ENCODE measurements at places on chromosomes 7 and 10. TPM values are rescaled to one million over a fixed set of nuclear protein-coding genes. Genes with fewer than 3 reads are reported as not detected.

Gene HOXA5
- total RNA-seq: 0.35 TPM

Gene KIF11
- 1.9 TPM for total RNA-seq

GRCh38 chr10:30868611-30869010, 163.1 kb downstream of the ZNF438 start:
- DNase-seq: no peak

GRCh38 chr10:71383972-71384687, 12.6 kb upstream of the CDH23 start:
- DNase-seq: no peak

DNA sequence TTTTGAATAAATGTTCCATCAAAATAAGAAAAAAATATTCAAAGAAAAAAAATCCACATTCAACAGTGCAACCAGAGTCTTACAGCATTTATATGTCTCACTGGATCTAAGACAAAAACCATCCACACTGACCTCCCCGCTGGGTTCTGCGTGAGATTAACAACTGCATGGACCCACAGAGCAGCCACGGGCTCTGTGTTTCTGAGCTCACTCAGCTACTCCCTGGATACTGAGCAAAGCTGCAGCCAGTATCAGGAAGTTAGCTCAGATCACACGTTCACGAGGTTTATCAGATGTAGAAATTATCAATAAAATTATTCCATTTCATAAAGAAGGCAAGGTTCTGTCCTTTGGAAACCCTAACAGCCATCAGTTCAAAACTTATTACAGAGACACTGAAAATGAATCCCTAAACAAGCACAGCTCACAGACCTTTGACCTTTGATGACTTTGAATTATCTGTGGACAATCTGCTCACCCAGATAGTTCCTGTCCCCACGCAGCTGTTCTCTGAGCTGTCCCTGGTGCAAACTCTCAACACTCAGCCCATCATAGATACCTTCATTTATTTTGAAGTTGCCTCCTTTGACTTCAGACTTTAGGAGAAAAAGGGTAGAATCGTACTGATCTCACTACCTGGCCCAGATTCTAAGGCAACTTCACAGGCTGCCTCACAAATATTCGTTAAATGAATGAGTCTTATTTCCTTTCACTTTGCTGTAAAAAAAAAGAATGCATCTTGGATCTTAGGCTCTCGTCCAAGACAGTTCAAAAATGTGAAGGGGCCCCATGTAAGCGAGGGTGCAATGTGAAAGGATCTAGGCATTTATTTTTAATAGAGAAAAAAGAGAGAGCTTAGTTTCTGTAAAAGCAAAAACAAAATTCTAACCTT, 67.7 kb upstream of the SVIL start:
- DNase-seq: no peak

- no peak for DNase-seq
Measured at GRCh38 chr7:126953461-126953860, 299.3 kb downstream of the GRM8 start.

DNA sequence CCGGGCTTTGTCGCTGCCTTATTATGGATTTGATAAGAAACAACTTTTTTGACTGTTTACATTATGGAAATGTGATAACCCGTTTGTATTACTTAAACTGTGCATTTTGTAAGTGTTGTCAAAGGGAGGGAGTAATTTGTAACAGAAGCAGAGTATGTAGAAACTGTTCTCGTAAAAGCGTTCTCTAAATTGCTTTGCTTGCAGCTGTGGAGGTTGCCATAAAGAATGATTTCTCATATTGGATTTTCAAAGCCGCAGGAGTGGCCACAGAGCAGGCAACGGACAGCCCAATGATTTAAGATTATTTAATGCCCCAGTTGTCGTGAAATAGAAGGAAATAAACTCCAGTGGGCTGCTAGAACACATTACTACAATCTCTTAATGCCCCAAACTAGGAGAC, 114.0 kb upstream of the INSYN2A start:
- no peak for DNase-seq

Gene CALML5
- total RNA-seq: not detected

DNA sequence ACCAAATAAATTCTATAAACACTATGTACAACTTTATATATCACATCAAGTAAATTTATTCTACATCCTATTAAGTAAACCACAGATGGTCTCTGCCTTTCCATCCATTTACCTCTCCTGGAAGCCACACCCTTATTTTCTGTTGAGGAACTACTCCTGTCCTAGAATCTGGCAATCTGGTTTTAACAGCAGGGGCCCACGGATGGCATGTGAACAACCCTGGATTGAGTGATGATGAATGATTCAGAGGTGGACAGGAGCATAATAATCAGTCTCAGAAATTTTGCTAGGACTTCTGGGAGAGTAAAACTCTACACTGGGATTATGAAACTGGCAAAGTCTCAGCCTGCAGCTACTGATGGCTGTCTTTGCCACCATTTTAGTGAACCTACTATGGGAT, 54.1 kb downstream of the CDK6 start:
- DNase-seq: no peak

DNA sequence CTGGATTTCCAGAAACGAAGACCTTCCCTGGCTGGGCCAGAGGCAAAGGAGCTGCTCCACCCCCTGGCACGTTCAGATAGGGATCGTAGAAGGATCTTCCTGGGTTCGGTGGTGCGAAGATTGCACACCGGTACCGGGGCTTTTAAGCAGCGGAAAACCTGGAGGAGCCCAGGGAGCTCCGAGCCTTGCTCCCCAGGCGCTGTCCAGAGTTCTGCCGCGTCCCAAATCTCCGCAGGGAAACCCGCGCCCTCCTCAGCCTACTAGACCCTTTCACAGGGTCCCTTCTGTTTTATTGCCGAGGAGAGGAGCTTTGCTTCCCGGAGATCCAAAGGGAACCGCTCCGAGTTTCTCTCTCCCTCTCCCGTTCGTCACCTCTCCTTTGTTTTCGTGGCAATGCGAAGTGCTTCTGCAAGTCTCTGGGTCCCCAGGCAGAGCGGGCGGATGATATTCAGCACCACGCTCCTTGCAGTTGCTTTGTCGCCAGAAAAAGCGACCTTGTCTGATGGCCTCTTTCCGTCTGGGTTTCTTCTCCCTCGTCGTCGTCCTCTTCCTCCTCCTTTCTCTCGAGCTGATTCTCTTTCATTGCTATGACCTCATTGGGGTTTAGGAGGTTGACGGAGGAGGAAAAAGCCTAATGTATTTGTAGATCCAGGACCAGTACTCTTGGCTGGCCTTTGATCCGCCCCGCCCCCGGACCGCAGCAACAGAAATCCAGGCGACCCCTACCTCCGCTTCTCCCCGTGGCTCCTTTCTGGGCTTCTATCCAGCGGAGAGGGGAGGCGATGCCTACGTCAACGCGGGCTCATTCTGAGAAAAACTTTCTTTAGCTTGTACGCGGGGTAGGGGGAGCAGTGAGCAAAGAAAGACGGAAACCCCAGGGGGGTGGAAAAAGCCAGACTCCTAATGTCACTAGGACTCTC, at the start of gene TMEM196:
TMEM196 (minus strand) TSS at position 777 of the 920 bp plus-strand sequence. CDS start 921 bp downstream, outside the sequence.
- DNase-seq: no peak

Measured in thoracic aorta (tissue), 2 donors.